Fibroblast of villous mesenchyme (primary cell): ENCODE measurements at places on chromosomes 12 and 14. TPM values are rescaled to one million over a fixed set of nuclear protein-coding genes. Genes with fewer than 3 reads are reported as not detected.

- no peak for DNase-seq
Measured at GRCh38 chr14:77926942-77927341, 127.0 kb downstream of the ADCK1 start.

- no peak for DNase-seq
Measured at GRCh38 chr12:58833853-58834252, 86.5 kb downstream of the LRIG3 start.

DNA sequence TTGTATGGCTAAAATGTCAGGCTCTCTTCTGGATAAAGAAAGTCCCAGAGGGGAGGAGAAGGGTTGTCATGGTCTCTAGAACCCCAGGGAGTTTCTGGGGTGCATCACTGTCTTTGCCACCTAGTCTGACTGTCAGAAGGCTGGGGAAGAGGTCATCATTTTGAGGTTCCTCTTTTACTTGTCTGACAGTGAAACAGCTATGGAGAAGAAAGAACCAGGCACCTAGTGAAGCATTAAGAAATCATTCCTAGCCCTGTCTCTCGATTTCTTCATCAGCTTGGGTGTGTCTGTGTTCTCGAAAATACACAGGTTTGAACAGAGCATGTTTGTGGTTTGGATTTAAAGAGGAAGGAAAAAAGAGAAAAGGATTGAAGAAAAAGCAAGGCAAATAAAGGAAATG lies 158.7 kb upstream of the LRIG3 start:
- peak; percentile 8 for DNase-seq

GRCh38 chr14:71408362-71409030 lies 501.2 kb downstream of the PCNX1 start:
- peak; percentile 67 for DNase-seq

Gene DBX2
- total RNA-seq, result not detected in 2 replicates

DNA sequence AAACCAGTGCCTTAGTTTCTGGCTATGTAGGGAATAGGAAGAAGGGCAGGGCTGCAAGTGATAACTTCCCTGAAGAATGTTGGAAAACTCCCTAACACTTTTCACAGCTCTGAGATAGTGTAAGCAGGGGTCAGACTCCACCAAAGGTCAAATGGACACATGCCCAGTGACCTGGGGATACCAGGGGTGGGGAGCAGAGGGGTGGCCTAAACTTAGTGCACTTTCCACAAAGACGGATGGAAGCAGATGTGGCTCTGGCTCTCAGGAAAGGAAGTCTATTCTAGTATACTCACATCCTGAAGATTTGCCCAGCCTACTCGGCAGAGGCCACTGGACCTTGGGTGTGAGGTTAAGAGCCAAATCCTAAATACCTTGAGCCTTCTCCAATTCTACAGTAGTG lies 285.8 kb downstream of the NUAK1 start:
- DNase-seq, result peak; percentile 2

GRCh38 chr12:124295431-124296058 lies 652 bp downstream of the RFLNA start:
- no peak for DNase-seq

- no peak for DNase-seq
Measured at GRCh38 chr12:98870504-98870903, 225.4 kb downstream of the APAF1 start.

Gene ATP2B1
- total RNA-seq, result 175 and 214 TPM in 2 replicates

GRCh38 chr14:68501614-68502052 lies 291.2 kb downstream of the ZFP36L1 start:
- no peak for DNase-seq

Gene SLCO1B1
- total RNA-seq, result not detected in 2 replicates

DNA sequence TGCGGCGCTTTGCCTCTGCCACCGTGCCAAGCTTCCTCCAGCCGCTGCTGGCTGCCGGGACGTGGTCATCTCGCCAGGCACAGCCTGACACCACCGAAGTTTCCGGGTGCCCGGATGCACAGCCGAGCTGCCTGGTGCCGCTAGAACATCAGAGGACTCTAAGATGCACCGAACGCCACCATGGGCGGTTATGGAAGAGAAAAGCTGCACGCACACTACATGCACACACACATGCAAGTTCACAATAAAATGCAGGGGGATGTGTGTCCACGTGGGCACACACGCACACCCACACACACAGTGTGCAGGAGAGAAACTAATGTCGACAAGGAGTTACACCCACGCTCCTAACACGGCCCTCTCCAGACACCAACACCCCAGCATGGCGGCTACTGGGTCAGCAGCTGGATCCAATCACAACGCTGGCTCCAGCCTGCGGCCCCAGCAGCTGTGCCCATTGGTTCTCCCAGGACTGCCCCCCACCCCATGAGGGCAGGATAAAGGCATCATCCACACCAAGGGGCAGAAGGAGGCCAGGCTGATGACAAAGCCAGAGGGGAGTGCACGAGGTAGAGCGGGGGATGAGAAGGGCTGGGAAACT lies 82.7 kb downstream of the BCL11B start:
- DNase-seq, result no peak

DNA sequence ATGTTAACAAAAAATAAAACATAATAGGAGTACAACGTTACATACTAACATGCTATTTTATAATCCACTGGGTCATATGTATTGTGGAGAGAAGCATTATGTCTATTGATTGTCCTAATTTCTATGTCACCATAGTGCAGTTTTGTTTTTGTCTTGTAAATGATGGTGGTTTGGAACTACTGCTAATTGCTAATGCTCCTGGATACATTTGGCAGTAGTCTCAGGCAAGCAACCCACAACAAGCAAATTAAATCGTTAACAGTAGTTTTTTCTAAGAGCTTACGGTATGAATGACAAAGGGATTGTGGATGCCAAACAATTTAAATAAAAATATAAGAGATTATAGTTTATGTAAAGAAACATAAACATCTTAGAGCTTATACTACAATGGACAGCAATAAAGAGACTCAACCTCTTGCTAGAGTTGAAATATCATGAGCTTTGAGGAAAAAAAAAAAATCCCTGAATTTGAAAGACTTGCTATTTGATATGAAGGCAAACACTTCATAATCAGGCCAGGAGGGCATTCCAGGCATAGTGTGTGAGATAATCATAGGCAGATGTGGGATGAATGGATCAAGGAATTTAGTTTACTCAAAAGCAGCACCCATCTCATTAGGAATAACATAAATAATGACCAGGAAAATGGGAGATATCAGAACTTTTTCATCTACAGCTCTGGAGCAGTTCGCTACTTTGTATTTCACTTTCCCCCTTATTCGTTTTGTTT lies 181.3 kb downstream of the CCDC59 start:
- DNase-seq, result no peak

DNA sequence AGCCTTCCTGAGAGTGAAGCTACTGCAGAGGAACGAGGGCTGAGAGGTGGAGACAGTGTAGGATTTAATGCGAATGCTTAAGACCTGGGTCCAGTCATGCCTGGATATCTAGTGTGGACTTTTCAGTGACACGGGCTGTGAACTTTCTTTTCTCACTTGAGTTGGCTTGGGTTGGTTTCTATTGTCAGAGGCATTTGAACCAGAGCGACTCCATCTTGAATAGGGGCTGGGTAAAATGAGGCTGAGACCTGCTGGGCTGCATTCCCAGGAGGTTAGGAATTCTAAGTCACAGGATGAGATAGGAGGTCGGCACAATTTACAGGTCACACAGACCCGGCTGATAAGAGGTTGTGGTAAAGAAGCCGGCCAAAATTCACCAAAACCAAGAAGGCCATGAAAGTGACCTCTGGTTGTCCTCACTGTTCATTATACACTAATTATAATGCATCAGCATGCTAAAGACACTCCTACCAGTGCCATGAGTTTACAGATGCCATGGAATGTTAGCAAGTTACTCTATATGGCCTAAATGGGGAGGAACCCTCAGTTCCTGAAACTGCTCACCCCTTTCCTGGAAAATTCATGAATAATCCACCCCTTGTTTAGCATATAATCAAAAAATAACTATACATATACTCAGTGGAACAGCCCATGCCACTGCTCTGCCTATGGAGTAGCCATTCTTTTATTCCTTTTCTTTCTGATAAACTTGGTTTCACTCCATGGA lies 34.2 kb upstream of the TMCC3 start:
- DNase-seq, result no peak

GRCh38 chr14:89239023-89239422 lies 178.0 kb downstream of the FOXN3 start:
- DNase-seq, result no peak

Gene CDKN1B
- total RNA-seq, result 53.1 and 56.6 TPM in 2 replicates

DNA sequence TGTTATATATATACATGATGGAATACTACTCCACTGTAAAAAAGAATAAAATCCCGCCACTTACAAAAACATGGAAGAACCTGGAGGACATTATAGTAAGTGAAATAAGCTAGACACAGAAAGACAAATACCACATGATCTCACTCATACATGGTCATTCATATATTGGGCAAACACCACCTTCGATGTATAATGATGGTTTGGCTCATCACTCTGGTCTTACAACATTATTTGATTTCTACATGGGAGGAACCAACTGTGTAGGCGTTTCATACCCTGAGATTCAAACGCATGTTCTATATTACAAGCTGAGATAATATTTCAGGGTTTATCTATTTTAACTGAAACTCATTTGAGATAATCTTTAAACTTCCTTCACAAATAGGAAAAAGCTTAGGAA lies 48.3 kb downstream of the ABCD2 start:
- no peak for DNase-seq

Gene KRT78
- not detected in 2 replicates for total RNA-seq

- no peak for DNase-seq
Measured at GRCh38 chr14:78512021-78512420, 341.8 kb downstream of the NRXN3 start.

GRCh38 chr12:50720085-50720484 lies 43.8 kb upstream of the ATF1 start:
- DNase-seq, result no peak

- no peak for DNase-seq
Measured at GRCh38 chr12:76031081-76031413, 529 bp downstream of the PHLDA1 start.

- no peak for DNase-seq
Measured at GRCh38 chr12:54751493-54751892, 102.8 kb upstream of the MUCL1 start.

- peak; percentile 53 for DNase-seq
Measured at GRCh38 chr12:6332459-6332858, 9.4 kb downstream of the TNFRSF1A start.

Gene JPH4
- total RNA-seq, result not detected in 2 replicates

DNA sequence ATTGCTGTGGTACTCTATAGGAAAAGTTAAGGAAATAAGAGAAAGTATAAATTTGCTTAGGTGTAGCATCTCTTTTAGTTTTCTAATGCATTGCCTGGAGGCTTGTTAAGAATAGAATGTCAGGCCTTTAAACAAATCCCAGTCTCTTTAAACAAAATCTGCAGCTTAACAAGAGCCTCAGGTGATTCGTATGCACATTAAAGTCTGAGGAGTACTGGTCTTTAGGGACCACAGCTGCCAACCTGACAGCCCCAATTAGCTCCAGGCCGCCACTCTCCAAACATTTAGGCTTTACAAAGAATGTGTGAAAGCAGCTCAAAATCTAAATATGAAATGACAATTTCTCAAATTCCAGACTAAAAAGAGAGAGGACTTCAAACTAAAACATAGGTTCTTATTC lies 35.7 kb downstream of the PAWR start:
- DNase-seq, result no peak

DNA sequence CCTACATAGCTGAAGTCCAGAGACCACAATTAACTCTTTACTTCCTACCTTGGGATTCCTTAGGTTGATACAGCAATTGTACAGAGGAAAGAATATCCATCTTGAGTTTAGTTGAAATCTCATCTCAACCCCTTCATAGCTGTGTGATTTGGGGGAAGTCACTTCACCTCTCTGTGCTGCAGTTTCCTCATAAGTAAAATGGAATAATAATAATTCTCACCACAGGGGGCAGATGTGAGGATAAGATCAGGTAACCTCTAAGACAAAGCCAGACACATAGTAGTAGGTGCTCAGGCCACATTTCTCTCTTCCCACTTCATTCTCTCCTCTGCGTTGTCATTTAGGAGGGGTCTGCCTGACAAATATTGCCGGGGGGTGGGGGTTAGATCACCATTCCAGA lies 6.7 kb downstream of the FOXN4 start:
- no peak for DNase-seq

Gene SOAT2
- not detected in 2 replicates for total RNA-seq

GRCh38 chr12:568486-568885 lies 94.8 kb downstream of the NINJ2 start:
- no peak for DNase-seq

Gene ABHD4
- total RNA-seq, result 13.4 and 32.2 TPM in 2 replicates

DNA sequence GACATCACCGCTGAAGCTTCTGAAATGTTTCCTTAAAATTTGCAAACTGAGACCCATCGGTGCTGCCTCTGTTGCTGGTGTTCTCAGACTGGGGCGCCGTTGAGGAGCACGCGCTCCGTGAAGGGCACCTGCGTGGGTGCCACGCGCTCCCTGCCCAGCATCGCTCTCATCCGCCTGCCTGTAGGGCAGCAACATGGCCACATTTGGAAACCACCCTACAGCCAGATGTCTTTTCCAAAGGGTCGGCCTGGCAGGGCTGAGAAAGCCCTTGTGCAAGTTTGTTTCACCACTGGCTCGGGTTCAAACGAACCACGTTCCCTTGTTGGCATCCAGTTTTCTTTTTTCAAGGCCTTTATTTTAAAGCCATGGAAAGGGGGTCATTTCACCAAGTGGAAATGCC lies 13.9 kb downstream of the ADGRD1 start:
- no peak for DNase-seq

Gene EML1
- 23.8 and 34.5 TPM in 2 replicates for total RNA-seq

Gene SLC17A8
- total RNA-seq, result not detected in 2 replicates
